Adrenal gland (tissue), 19 donors: ENCODE measurements at places on chromosomes 5 and 9. TPM values are rescaled to one million over a fixed set of nuclear protein-coding genes. Genes with fewer than 3 reads are reported as not detected.

The PCDHAC1 gene
- 0.53 TPM for total RNA-seq

GRCh38 chr5:39270225-39270848 lies 51.0 kb upstream of the FYB1 start:
- no peak for DNase-seq
- peak overlapping the region; percentile 36 for H3K27ac ChIP-seq
- H3K36me3 ChIP-seq, result no peaks in the 10 kb centered on the region
- no peak overlapping the region for H3K4me3 ChIP-seq
- H3K27me3 ChIP-seq, result no peaks in the 10 kb centered on the region

- no peak overlapping the region for H3K27ac ChIP-seq
- no peak for DNase-seq
- no peak overlapping the region for H3K4me3 ChIP-seq
- no peaks in the 10 kb centered on the region for H3K36me3 ChIP-seq
- H3K27me3 ChIP-seq, result no peaks in the 10 kb centered on the region
- H3K4me1 ChIP-seq, result no peaks in the 10 kb centered on the region
These were observed 68.4 kb downstream of the ICE1 start for GRCh38 chr5:5490774-5491347.

GRCh38 chr5:40383749-40384651 lies 295.7 kb upstream of the PTGER4 start:
- no peak overlapping the region for H3K4me3 ChIP-seq
- no peak for DNase-seq
- H3K27me3 ChIP-seq, result no peaks in the 10 kb centered on the region
- no peaks in the 10 kb centered on the region for H3K36me3 ChIP-seq
- peaks cover 13% of the 10 kb centered on the region for H3K4me1 ChIP-seq

The CCDC152 gene
- total RNA-seq, result not detected

DNA sequence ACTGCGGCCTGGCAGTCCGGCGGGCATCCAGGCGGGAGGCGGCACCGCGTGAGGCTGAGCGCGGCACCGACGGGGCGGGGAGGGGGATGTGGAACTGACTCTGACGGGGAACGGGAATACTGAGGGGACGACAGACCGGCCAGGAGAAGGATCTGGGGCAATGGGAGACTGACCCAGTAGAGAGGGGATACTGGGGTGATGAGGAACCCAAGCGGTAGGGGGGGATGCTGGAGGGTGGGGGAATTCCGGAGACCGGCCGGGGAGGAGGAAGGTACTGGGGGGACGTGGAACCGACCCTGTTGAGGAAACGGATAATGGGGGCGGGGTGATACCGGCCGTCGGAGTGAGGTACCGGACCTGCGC lies 423 bp downstream of the IPPK start:
- H3K4me3 ChIP-seq, result peak overlapping the region; percentile 66
- H3K27me3 ChIP-seq, result no peaks in the 10 kb centered on the region
- H3K27ac ChIP-seq, result peak overlapping the region; percentile 89
- peak; percentile 60 for DNase-seq
- no peaks in the 10 kb centered on the region for H3K36me3 ChIP-seq
- H3K4me1 ChIP-seq, result peaks cover 9% of the 10 kb centered on the region

- H3K27me3 ChIP-seq, result no peaks in the 10 kb centered on the region
- peaks cover 3% of the 10 kb centered on the region for H3K36me3 ChIP-seq
- H3K4me1 ChIP-seq, result no peaks in the 10 kb centered on the region
These were observed 58.8 kb upstream of the TMEM171 start for GRCh38 chr5:73061593-73061992.

GRCh38 chr9:129567842-129568559 lies 52.9 kb downstream of the C9orf50 start:
- no peak overlapping the region for H3K4me3 ChIP-seq
- DNase-seq, result peak; percentile 51
- peak overlapping the region; percentile 79 for H3K27ac ChIP-seq
- no peaks in the 10 kb centered on the region for H3K27me3 ChIP-seq
- H3K4me1 ChIP-seq, result peaks cover 31% of the 10 kb centered on the region

DNA sequence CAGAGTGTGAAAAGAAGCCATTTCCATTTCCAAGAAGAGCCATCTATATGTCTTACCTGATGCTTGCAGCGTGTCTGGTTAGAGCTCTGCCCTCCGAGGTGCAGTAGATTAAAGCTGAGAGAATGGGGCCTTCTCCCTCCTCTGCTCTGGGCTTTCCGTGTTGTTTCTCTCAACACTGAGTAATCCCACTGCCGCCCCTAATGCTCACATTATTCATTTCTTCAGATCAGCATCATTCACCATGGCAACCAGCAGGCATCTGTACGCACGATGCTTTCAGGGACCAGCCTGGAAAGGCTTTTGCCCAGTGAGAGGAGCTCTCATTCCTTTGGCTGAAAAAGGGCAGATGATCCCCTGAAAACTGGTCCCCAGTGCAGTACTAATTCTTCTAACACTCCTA lies 79.6 kb downstream of the CYFIP2 start:
- no peak for DNase-seq
- no peaks in the 10 kb centered on the region for H3K27me3 ChIP-seq
- no peaks in the 10 kb centered on the region for H3K36me3 ChIP-seq

DNA sequence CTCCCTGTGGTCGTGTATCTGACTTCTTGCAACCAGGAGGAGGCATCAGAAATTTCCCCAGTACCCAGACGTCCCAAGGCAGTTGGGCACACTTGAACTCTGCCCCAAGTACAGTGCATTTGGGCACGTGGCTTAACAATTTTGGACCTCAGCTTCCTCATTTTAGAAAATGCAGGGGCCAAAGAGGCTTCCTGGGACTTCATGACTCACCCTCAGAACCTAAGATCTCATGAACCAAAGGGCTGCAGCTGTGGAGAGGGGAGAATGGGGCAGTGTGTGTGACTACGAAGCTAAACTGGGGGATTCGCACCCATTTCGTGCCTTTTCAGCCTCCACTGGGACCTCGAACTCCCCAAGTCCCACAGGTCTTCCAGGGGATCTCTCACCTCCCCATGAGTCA lies 59.2 kb downstream of the SYK start:
- H3K4me3 ChIP-seq, result no peak overlapping the region
- no peak overlapping the region for H3K27ac ChIP-seq
- no peak for DNase-seq

- H3K4me1 ChIP-seq, result no peaks in the 10 kb centered on the region
- no peak overlapping the region for H3K4me3 ChIP-seq
- H3K27ac ChIP-seq, result no peak overlapping the region
- no peaks in the 10 kb centered on the region for H3K27me3 ChIP-seq
- no peak for DNase-seq
These were observed 607.4 kb downstream of the KIF4B start for GRCh38 chr5:155620821-155621410.

- no peaks in the 10 kb centered on the region for H3K36me3 ChIP-seq
- no peak overlapping the region for H3K27ac ChIP-seq
- no peak overlapping the region for H3K4me3 ChIP-seq
- no peaks in the 10 kb centered on the region for H3K27me3 ChIP-seq
These were observed 13.5 kb downstream of the TMC1 start for GRCh38 chr9:72534931-72535330.

The WNT8A gene
- not detected for total RNA-seq

GRCh38 chr5:130870691-130871090 lies 294.4 kb downstream of the HINT1 start:
- no peak for DNase-seq
- no peaks in the 10 kb centered on the region for H3K27me3 ChIP-seq
- H3K27ac ChIP-seq, result no peak overlapping the region
- H3K36me3 ChIP-seq, result no peaks in the 10 kb centered on the region
- no peak overlapping the region for H3K4me3 ChIP-seq
- H3K4me1 ChIP-seq, result no peaks in the 10 kb centered on the region

DNA sequence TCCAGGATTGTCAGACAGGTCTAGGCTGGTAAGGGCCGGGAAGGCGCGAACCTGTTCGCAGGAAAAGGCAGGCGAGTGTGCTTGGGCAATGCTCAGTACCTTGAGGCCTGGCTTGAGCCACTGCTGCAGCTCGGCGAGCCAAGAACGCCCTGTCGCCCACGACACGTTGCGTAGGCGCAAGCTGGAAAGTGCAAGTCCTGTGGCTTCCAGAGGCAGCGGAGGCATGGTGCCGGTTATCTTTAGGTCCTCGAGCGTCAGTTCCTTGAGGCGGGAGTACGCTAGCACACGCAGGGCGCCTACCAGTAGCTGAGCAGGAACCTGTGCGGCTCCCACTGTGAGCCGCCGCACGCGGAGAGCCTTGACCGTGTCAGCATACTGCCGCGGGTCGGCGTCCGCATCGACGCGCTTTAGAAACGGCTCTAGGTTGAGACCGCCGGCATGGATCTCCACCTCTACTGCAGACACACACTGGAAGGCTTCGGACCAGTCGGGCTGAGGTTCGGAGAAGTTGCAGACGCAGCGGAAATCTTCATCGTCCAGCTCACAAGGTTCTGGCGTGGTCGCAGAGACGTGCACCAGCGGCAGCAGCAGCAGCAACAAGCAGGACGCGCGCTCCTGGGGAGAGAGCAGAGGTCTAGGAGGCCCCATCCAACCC lies 482 bp downstream of the CD14 start:
- H3K36me3 ChIP-seq, result no peaks in the 10 kb centered on the region
- H3K4me3 ChIP-seq, result peak overlapping the region; percentile 34
- no peaks in the 10 kb centered on the region for H3K27me3 ChIP-seq
- H3K4me1 ChIP-seq, result no peaks in the 10 kb centered on the region
- H3K27ac ChIP-seq, result peak overlapping the region; percentile 85

The C5orf24 gene
- total RNA-seq, result 43.5 TPM

- H3K4me3 ChIP-seq, result no peak overlapping the region
- no peaks in the 10 kb centered on the region for H3K27me3 ChIP-seq
- H3K36me3 ChIP-seq, result no peaks in the 10 kb centered on the region
- no peak overlapping the region for H3K27ac ChIP-seq
These were observed 247.3 kb downstream of the MAN2A1 start for GRCh38 chr5:109936996-109937395.

DNA sequence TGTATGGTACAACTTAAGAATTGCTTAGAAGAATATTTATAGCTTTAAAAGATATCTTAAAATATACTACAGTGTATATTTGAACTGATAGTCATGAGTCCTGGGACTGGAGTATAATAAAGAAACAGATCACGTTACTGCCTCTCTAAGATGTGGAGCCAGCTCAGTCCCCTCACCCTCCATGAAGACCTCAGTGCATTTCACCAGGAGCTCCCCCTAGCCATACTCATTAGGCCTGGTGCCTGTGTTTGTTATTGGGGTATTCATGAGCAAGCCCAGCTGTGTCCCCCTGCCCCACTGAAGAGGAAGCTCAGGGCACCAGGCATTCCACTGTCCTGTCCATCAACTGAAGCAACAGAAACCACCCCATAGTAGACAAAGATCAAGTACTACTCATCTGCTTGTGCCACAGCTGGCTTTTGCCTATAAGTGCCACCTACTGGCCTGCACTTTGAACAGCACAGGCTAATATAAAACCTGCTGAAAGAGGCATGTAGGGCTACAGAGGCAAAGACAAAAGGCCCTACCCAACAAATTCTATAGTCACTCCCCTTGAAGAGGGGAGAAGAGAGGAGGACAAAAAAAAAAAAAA lies 850.2 kb upstream of the NUDT12 start:
- H3K4me1 ChIP-seq, result no peaks in the 10 kb centered on the region
- peak; percentile 2 for DNase-seq
- H3K4me3 ChIP-seq, result no peak overlapping the region
- H3K36me3 ChIP-seq, result no peaks in the 10 kb centered on the region
- no peak overlapping the region for H3K27ac ChIP-seq

The ADRB2 gene
- 0.18 TPM for total RNA-seq

- H3K27ac ChIP-seq, result no peak overlapping the region
- H3K4me3 ChIP-seq, result no peak overlapping the region
- no peaks in the 10 kb centered on the region for H3K36me3 ChIP-seq
- H3K4me1 ChIP-seq, result no peaks in the 10 kb centered on the region
- no peaks in the 10 kb centered on the region for H3K27me3 ChIP-seq
These were observed 54.4 kb downstream of the ANKH start for GRCh38 chr5:14816999-14817761.

GRCh38 chr5:13027874-13028273 lies 916.6 kb downstream of the DNAH5 start:
- H3K4me1 ChIP-seq, result no peaks in the 10 kb centered on the region
- H3K27ac ChIP-seq, result no peak overlapping the region
- H3K4me3 ChIP-seq, result no peak overlapping the region
- H3K36me3 ChIP-seq, result no peaks in the 10 kb centered on the region
- no peak for DNase-seq

GRCh38 chr5:44535621-44536020 lies 146.4 kb upstream of the FGF10 start:
- H3K27ac ChIP-seq, result no peak overlapping the region
- no peaks in the 10 kb centered on the region for H3K27me3 ChIP-seq
- no peak overlapping the region for H3K4me3 ChIP-seq
- no peaks in the 10 kb centered on the region for H3K36me3 ChIP-seq
- H3K4me1 ChIP-seq, result no peaks in the 10 kb centered on the region

The SMIM32 gene
- not detected for total RNA-seq

The TEX48 gene
- total RNA-seq, result not detected

DNA sequence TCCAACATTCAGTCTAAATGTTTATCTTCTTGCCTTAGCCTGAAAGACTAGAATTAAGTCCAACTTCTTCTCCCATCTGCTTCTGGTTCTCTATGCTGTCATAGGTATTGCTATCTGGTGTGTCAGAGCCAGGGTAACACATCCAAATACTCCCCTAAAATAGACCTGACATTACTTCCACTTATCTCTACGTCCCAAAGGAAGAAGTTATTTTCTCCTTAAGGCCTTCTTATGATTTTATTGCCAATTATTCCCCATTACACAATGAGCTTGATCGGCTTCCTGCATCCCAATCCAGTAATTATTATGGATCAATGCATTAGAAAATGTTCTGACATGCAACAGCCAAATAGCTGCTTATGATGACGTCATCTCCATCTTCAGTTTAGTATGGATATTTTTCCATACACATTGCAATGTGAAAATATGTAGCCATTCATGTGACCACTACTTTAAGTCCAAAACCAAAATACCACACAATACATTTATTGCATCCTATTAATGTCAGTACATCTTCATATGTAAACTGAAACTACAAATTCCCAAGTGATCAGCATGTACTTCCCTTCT lies 555.5 kb downstream of the MAT2B start:
- H3K27ac ChIP-seq, result no peak overlapping the region
- H3K27me3 ChIP-seq, result no peaks in the 10 kb centered on the region
- no peaks in the 10 kb centered on the region for H3K36me3 ChIP-seq

DNA sequence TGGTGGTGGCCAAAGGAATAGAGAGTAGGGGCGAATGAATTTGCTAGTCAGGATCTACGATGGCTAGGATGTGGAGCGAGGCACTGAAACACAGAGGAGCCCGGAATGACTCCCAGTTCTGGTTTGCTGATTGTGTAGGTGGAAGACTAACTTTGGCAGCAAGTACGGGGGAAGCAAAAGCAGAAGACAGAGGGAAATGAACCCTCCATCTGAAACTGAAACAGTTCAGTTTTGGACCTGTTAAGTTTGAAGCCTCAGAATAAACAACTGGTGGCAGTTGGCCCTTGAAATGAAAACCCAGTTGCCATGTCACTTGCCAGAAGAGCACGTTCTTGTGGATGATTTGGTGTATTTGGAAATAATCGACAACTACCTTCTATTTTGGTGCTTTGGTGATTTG lies 15.4 kb upstream of the SMIM15 start:
- no peaks in the 10 kb centered on the region for H3K27me3 ChIP-seq
- no peaks in the 10 kb centered on the region for H3K4me1 ChIP-seq
- no peak overlapping the region for H3K27ac ChIP-seq
- no peaks in the 10 kb centered on the region for H3K36me3 ChIP-seq
- no peak overlapping the region for H3K4me3 ChIP-seq

- no peaks in the 10 kb centered on the region for H3K4me1 ChIP-seq
- no peaks in the 10 kb centered on the region for H3K36me3 ChIP-seq
- no peaks in the 10 kb centered on the region for H3K27me3 ChIP-seq
- DNase-seq, result no peak
These were observed 65.6 kb upstream of the SARDH start for GRCh38 chr9:133803745-133804144.

GRCh38 chr9:130451509-130452388 lies 7.0 kb downstream of the ASS1 start:
- H3K27ac ChIP-seq, result peak overlapping the region; percentile 54
- H3K36me3 ChIP-seq, result no peaks in the 10 kb centered on the region
- DNase-seq, result peak; percentile 97
- no peaks in the 10 kb centered on the region for H3K27me3 ChIP-seq
- H3K4me1 ChIP-seq, result peaks cover 47% of the 10 kb centered on the region
- peak overlapping the region; percentile 1 for H3K4me3 ChIP-seq
